ENCODE measurements at places on chromosomes 5 and 9. TPM values are rescaled to one million over a fixed set of nuclear protein-coding genes. Genes with fewer than 3 reads are reported as not detected.

TRIM52 gene
- 7.6 TPM for total RNA-seq

DNA sequence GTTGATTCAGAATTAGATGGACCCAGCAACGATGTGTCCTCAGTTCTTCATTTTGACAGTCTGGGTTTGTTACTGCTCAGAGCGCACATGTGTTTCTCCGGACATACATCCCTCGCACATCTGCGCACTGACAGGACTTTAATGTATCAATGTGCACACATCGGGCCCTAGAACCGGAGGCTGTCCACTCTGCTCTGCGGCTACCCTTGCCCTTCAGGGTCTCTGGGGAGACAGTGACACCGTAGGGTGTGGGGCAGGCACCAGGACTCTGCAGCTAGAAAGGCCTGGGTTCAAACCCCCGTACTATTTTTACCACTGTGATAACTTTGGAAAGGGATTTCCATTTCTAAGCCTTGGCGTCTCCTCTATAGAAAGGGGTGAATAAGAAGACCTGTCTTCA is 23.5 kb upstream of the LPCAT1 start:
- no peaks in the 10 kb centered on the region for H3K27me3 ChIP-seq
- no peak overlapping the region for H3K27ac ChIP-seq
- H3K4me3 ChIP-seq, result no peak overlapping the region
- H3K36me3 ChIP-seq, result no peaks in the 10 kb centered on the region

GRCh38 chr9:35548571-35548970 is 56.5 kb upstream of the TESK1 start:
- H3K27me3 ChIP-seq, result no peaks in the 10 kb centered on the region
- no peak overlapping the region for H3K27ac ChIP-seq
- no peak for DNase-seq
- no peaks in the 10 kb centered on the region for H3K36me3 ChIP-seq
- no peaks in the 10 kb centered on the region for H3K4me1 ChIP-seq
- no peak overlapping the region for H3K4me3 ChIP-seq

- no peak overlapping the region for H3K4me3 ChIP-seq
- H3K36me3 ChIP-seq, result no peaks in the 10 kb centered on the region
- H3K27ac ChIP-seq, result no peak overlapping the region
- DNase-seq, result no peak
These were observed 96.4 kb downstream of the GNAQ start for GRCh38 chr9:77935211-77935610.

IRX2 gene
- not detected for total RNA-seq

DNA sequence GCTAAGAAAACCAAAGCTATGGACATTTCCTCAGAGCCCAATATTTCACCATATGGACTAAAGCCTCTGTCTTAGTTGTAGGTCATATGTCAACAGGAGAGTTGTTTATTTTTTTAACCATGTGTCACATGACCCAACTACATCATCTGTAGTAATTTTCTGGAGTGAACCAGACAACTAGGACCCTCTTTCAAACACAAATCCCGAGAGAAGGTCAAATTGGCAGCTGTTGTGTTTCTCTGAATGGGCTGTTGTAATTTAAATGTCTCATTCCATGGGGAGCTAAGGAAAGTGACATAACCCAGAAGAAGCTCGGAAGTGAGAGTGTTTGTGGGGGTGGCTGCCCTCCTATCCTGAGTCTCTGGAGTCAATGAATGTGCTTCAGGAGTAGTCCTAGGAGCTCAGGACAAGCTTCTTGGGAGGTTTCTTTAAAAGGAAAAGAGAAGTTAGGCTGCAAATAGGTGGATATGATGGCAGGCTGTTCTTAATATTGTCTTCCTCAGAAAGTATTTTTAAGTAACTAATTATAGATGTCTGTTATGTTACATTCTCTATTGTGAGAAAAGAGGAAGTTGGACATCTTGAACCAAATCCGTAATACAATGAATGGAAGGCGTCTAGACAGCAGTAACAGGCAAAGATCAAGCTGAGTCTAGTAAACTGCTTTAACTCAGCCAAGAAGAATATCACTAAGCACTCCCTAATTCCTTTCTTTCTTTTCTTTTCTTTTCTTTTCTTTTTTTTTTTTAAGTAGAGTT is 50.1 kb downstream of the TMEM167A start:
- H3K36me3 ChIP-seq, result no peaks in the 10 kb centered on the region
- no peak overlapping the region for H3K4me3 ChIP-seq
- DNase-seq, result no peak
- H3K27ac ChIP-seq, result no peak overlapping the region
- H3K27me3 ChIP-seq, result no peaks in the 10 kb centered on the region

- H3K27me3 ChIP-seq, result no peaks in the 10 kb centered on the region
- H3K27ac ChIP-seq, result no peak overlapping the region
- H3K36me3 ChIP-seq, result no peaks in the 10 kb centered on the region
- DNase-seq, result no peak
- no peak overlapping the region for H3K4me3 ChIP-seq
These were observed 285.1 kb downstream of the TMEM167A start for GRCh38 chr5:82792096-82792495.

PDE6A gene
- not detected for total RNA-seq

DNA sequence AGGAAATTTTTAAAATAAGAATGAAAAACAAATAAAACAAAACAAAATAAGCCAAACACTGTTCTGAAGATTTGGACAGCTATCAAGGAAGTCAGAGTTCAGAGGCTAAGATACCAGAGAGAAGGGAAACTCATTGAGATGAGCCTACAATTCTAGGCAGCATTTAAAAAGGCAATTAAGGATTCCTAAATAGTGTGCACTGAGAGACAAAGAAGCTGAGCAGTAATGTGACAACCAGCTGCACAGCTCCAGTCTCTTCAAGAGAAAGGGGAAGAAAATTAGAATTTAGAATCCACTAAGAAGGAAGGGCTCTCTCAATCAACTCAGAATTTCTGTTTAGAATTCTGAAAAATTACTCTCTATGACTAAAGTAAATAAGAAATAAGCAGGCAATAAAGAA is 246.7 kb upstream of the COX7C start:
- H3K27me3 ChIP-seq, result no peaks in the 10 kb centered on the region
- no peak overlapping the region for H3K27ac ChIP-seq
- no peaks in the 10 kb centered on the region for H3K36me3 ChIP-seq

OR1Q1 gene
- not detected for total RNA-seq
